ENCODE measurements at places on chromosomes 1 and 21. TPM values are rescaled to one million over a fixed set of nuclear protein-coding genes. Genes with fewer than 3 reads are reported as not detected.

KIF2C gene
- total RNA-seq: 0.98 TPM

VTCN1 gene
- 0.16 TPM for total RNA-seq

PLXNA2 gene
- total RNA-seq: 11.3 TPM

GBP5 gene
- 3.1 TPM for total RNA-seq

HSD3B1 gene
- not detected for total RNA-seq

AK5 gene
- 30.8 TPM for total RNA-seq

DNA sequence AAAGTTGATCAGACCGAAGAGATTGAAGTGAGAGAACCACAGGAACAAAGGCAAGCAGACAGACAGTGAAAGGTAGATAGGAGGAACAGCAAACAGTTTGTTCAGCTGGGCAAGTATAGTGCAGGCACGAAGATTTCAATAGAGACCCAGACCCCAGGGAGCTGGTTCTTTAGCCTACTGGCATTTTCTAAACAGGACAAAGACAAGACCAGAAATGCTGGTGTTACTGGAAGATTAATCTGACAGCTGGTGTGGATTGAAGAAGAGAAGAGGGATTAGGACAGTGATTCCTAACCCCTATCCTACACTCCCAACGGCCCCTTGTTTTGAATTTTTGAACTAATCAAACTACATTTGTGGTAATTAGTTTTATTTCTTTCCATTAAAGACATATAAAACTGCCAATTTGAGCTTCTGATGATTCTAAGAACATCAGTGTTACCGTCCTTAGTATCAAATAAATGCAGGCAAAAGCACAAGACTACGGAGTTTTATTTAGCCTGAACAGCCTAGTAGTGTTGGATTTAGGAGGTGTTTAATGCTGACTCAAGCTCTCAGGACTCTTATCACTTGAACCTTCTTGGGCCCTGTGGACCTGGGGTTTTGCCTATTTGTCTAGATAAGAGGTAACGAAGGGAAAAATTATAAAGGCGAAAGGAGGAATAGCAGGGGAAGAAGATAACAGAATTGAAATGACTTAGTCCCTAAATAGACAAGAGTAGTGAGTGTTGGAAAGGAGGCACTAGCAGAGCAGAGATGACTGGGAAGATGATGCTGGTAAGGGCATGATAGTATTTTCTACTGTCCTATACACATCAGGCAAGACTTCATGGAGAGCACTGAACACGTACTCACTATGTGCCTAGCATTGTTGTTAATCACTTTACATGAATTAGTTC lies 2.0 kb downstream of the NPL start:
- no peak for DNase-seq

- no peak for DNase-seq
Observed at GRCh38 chr1:179969962-179970361, 15.4 kb downstream of the CEP350 start.

DNA sequence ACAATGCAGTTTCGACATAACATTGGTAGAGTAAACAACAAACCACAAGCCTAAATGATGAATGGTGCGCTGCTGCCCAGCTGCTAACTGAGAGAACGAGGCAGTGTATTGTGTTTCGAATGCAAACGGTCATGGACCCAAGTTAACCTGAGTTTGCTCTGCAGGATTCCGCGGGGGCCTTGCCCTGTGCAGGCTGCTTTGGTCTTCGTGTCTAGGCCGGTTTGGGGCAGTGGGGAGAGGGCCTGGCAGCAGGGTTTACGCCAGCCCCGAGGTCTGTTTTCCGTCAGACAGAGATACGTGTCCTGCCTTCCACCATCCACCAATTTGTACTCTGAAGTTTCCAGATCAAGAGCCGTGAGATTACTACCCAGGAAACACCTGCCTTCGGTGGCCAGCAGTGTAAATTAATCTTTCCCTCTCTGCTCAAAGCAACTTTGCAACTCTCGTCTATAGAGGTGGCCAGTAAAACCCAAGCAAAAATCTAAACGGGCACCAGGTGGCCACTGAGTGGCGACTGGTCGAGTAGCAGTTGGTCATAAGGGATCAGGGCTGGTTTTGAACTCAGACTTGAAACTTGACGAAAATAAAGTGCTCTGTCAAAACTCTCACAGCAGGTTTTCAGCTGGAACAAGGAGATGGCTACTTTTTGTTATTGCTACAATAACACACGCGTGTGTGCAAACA lies 6.3 kb upstream of the PRDM15 start:
- no peak for DNase-seq

GRCh38 chr1:99860703-99861102 lies 10.5 kb downstream of the AGL start:
- no peak for DNase-seq

DNA sequence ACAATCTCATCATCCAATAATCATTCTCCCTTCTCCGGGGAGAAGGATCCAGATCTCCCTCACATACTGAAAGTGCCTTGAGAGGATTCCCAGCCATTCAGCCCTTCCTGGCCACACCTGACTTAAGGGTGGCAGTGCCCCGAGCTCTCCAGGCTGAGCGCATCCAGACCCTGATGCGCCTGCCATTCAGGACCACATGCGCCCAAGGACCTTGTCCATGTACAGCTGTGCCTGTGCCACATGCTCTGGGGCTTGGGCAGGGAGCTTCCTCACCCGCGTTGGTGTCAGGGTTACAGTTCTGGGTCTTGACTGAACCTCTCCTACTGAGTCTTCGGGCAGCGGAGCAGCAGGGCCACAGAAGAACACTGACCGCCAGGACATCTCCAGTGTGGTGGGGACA lies 121.1 kb downstream of the KIAA0319L start:
- no peak for DNase-seq

- no peak for DNase-seq
Observed at GRCh38 chr1:116777831-116778830, 23.9 kb downstream of the CD2 start.

DNA sequence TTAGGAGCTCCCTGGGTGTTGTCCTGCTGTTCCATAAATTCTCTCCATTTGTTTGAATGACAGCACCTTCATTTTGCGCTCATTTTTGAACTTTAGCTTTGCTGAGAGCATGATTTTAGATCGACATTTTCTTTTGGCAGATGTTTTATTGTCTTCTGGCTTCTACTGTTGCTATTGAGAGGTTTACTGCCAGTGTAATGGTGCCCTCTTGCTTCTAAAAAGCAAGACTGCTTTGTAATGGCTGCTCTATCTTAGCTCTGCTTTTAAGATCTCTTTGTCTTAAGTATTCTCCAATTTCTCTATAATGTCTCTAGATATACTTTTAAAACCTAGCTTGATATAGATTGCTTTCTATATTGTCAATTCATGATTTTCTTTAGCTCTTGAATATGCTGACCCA lies 27.8 kb downstream of the THEM4 start:
- DNase-seq: no peak

DNA sequence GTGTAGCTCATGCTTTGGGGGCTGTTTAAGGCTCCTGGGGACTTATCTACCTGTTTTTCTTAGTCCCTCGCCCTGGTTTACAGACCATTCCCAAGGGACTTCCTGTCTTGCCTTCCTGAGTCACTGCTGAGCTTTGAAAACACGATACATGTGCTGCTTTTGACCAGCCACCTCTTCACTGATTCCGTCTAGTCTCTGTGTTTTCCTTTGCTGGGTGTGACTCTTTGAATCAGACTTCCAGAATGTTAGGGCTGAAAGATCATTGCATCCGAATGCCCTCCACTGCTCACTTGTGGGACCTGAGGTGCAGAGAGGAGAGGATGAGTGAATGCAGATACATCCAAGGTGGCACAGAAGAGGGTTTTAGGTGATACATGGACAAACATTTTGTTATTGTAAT lies 35.4 kb upstream of the CITED4 start:
- no peak for DNase-seq

GRCh38 chr1:226596531-226597165 lies 48.1 kb downstream of the STUM start:
- DNase-seq: no peak

DNA sequence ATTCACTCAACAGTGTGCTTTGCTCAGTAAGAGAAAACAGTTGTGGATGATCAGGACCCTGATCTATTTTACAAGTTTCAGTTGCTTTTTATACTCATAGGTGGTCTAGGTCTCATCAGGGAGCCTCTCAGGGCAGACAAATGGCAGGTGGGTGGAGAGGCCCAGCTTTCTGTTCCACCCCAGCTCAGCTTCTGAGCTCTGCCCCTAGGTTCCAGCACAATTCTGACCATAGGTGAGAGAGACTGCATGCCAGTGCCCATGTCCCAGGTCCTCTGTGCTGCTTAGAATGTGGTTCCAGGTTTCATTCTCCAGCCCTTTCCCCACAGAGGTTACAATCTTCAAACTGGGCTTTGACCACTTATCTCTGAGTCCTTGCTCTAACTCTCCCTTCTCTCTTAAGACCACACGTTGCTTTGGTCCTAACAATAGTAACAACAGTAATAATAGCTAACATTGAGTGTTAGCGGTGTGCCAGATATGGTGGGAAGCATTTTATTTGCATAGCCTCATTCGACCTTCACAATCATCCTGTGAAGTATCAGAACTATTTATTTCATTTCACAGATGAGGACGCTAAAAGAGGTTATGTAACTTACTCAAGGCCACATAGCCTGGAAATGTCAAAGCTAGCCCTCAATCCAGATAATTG lies 19.6 kb upstream of the DUSP10 start:
- DNase-seq: no peak

DNA sequence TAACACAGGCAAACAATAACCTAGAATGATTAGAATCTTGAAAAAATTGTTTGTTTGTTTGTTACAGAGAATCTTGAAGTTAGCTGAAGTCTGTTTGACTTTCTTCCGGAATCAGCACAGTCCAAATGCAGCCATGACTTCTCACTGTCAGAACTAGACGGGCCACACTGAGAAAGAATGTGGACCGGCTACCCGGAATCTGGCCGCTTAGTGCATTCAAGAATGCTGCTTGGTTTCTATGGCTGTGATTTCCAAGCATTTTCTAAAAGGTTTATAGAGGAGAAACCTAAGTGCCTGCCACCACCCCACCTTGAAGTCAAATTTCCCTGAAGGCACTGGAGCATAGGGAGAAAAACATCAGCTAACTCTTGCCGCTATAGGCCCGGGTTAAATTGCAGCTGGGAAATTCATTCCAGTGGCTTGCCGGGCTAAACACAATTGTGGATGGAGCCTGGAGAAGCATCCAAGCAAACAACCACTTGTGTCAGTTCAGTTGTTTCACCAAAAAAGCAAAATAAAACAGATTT lies 231.1 kb downstream of the DISC1 start:
- no peak for DNase-seq

DNA sequence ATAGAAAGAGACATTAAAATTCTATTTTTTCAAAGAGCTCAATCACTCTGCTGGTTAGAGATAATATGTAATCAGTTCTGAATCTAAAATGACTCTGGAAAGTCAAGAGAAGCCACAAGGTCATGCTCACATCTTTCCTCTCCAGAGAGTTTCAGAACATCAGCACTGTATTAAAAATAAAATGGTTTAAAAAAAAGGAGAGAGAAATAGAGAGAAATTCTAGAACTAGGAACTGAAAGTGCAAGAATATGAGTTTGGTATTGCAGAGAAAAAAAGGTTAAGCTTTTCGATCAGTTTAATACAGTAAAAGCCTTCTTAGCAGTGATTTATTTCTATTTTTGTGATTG lies 44.0 kb upstream of the DIPK1A start:
- no peak for DNase-seq

DNA sequence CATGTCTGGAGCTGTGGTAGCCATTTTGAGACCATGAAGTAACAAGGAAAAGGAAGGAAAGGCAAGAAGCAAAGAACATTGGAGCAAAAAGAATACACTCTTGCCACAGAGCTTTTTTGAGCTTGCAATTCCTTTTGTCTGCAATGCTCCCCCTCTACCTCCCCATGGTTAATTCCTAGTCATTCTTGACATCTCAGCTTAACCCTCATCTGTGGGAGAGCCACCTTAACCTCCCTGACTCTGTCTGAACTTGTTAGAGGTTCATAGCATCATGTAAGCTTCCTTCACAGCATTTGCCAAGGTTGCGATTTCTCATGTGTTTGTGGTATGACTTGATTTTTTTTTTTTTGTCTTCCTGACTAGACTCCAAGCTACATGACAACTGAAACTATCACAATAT lies 564.1 kb upstream of the PLXNA2 start:
- DNase-seq: no peak

GRCh38 chr1:14255711-14256110 lies 342.8 kb upstream of the KAZN start:
- DNase-seq: no peak

- no peak for DNase-seq
Observed at GRCh38 chr1:200546577-200546976, 74.0 kb downstream of the KIF14 start.

DNA sequence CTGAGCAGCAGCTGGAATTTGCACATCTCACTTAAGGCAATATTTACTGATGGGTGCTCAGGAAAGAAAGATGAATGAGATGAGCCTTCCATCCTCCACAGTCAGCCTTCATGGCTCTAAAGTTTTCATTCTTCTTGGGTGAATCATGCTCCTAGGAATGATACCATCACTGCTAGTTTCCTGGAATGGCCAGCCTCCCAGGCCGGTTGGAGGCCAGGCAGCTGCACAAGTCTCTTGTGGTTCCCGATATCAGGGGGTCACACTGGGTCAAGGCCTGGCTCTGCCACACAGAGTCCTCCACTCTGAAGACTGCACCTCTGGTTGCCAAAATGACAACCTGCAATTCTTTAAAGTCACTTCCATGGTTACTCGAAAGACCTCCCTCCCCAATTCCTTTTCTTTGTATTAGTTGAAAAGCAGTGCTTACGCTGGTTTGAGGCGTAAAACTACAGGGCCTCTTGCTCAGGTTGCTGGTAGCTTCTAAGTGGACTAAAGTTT lies 46.2 kb upstream of the PALMD start:
- DNase-seq: no peak

DNA sequence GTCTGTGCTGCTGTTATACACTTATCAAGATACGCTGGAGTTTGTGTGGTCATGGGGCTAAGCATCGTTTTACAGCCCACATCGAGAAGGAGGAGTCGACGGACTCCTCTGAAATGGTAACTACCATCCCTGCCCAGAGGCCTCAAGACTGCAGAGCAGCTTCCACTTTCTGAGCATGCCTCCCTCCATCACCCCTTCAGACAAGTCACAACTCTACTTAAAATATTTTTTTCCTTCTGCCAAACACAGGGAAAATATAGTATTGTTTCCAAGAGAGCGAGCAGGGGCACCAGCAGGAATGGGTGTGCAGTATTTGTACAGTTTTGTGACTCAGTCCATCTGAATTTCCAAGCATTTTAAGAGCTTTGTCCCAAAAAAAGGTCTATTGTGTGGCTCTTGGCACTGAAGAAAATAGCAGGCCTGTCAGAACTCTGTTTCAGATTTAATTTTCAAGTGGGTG lies 14.1 kb downstream of the EVA1C start:
- no peak for DNase-seq

GRCh38 chr1:55611123-55611522 lies 396.0 kb upstream of the USP24 start:
- no peak for DNase-seq

GRCh38 chr1:65233782-65234181 lies 75.6 kb upstream of the DNAJC6 start:
- no peak for DNase-seq

All from breast epithelium (tissue), 4 donors.